Neural progenitor cell (in vitro differentiated cells): ENCODE measurements at places on chromosomes 7 and 10. TPM values are rescaled to one million over a fixed set of nuclear protein-coding genes. Genes with fewer than 3 reads are reported as not detected.

GRCh38 chr7:139033346-139034114, 2.3 kb downstream of the ZC3HAV1L start:
- DNase-seq = no peak

DNA sequence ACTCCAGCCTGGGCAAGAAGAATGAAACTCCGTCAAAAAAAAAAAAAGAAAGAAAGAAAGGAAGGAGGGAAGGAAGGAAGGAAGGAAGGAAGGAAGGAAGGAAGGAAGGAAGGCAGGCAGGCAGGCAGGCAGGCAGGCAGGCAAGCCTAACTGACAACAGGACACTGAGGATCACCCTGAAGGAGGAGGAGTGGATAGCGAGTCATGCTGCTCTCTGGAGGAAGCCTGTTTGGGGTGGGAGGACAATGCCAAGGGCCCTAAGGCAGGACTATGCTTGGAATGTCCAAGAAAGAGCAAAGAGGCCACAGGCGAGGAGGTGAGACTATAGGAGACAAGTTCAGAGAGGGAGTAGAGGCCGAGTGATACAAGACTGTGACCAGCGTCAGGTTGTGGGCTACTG, 107.0 kb upstream of the PARD3 start:
- DNase-seq = no peak

DNA sequence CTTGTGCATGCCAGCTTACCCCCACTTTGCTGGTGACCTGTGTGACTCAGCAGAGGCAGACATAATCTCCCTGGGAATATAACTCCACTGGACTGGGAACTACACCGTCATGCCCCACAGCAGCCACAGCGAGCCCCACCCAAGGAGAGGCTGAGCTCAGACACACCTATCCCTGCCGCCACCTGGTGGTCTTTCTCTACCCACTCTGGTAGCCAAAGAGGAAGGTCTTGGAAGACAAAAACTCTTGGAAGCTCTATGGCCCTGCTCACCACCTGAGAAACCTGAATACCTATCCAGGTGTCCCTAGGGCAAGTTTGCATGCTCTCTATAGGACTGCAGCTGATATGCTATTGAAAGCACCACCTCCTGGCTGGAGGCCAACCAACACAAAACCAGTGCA, 48.1 kb downstream of the MYO3A start:
- DNase-seq = no peak

DNA sequence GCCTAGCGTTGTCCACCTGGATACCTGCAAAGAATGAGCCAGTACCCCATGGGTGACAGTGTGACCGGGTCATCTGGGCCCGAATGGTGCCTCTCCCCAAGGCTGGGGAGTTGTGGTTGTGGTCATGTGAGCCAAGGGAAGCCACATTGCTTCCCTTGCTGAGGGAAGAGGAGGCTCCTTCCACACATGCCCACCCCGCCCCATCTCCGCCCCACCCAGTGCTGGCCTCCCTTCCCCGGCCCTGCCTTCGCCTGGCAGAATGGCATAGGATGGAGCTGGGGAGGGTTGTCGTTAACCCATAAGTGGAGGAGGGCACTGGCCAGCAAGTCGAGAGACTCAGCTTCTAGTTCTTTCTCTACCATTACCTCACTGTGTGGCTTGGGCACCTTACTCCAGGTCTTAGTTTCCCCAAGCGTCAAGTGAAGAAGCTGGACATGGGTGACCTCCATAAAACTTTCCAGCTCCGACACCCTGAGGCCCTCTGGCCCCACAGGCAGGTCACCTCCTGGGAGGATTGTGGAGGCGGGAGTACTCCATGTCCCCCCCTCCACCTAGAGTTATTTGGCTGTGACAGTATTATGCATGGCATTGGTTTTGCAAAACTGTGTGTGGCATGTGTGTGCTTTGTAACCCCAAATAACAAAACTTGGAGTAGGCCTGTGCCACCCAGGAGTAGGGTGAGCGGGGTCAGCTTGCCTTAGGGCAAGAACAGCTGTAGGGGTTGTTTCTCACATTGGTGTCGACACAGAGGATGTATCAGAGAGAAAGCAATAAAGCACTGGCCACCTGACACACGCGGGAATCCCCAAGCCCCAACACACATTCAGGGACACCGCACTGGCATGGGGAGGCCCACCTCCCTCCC, 90.5 kb upstream of the MACROH2A2 start:
- DNase-seq = no peak

DNA sequence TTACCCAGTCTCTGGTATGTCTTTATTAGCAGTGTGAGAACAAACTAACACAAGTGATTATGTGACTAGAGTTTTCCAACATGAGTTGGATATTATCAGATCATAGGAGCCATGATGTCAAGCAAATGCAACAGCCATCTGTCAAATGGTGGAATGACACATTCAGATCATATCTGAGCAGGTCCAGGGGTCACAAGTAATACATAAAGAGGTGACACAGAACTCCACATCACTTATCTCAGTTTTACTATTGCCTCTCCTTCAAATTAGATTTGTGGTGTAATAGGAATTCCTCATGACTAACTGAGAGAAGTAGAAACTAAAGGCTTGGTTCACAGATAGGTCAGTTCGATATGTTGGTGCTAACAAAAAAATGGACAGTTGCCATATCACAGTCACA, 12.2 kb upstream of the SAMD9L start:
- no peak for DNase-seq

- DNase-seq = no peak
These were observed 236.3 kb upstream of the IGFBP3 start for GRCh38 chr7:46157404-46157803.

GRCh38 chr7:138481447-138482380, 21.7 kb downstream of the TRIM24 start:
- no peak for DNase-seq

DNA sequence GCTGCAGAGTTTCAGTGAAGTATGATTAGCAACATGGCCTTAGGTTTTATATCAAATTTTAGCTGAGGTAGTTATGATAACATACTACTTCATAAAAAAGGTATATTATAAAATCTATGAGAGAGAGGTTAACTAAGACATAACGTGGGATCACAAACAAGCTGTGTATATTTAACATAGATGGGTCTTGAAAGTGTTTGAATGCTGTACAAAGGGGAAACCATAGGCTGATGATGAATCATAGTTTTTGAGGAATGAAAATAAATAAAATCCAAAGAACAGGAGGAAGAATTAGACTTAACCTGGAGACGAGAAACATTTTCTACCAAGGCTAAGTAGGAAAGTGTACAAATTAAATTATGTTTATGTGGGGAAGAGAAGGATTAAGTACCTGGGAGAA, 119.0 kb downstream of the GNAI1 start:
- no peak for DNase-seq

DNA sequence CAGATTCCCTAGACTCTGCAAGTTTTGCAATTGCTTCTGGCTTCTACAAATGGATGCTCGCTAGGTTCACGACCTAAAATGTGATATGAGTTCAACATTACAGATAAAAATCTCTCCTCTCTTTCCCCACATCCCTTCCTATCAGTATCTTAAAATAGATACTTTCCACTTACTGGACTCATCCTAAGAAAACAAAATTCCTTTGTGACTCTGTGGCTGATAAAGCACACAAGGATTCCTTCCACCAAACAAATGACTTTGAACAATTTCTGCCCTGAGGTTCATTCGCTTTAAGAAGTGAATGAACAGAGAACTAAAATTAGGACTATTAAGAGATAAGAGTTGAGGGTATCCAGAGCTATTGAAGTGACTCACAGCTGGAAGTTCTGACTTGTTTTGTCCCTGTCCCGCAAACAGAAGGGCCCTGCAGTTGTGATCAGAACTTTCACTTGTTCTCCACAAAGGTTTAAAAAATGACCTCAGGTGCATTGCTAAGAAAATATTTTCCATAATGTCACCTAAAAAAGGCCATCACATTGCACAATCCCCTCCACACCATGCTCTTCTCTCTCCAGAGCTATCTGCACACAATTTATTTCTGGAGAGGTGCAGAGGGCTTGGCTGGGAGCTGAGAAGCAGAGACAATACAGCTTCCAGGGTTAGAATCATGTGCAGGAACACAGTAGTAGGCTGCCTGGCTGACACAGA, 96.1 kb downstream of the PIP4K2A start:
- DNase-seq = no peak

- DNase-seq = no peak
These were observed 384.0 kb upstream of the FZD8 start for GRCh38 chr10:36026081-36026480.

DNA sequence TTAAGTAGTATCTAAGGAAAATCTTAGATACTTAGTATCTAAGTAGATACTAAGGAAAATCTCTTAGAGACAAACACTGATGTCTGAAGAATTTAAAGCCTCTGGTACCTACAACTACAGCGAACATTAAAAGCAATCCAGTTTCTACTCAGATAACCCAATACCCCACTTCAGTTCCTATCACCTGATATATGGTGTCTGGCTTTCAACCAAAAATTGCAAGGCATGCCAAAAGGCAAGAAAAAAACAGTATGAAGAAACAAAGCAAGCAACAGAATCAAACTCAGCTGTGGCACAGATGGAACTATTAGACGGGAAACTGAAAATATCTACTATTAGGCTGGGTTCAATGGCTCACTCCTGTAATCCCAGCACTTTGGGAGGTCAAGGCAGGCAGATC, 31.1 kb downstream of the ARHGAP12 start:
- no peak for DNase-seq

DNA sequence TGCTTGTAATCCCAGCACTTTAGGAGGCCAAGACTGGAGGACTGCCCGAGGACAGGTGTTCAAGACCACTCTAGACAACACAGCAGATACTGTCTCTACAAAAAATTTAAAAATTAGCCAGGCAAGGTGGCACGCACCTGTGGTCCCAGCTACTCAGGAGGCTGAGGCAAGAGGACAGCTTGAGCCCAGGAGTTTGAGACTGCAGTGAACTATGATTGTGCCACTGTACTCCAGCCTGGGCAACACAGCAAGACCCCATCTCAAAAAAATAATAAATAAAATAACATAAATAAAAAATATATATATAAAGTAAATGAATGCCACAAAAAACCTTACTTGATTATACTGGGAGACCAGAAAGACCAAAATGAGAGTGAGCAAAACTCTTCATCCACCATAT, 20.8 kb upstream of the PBLD start:
- no peak for DNase-seq

- no peak for DNase-seq
These were observed 22.8 kb upstream of the PDZD8 start for GRCh38 chr10:117398029-117398428.

GRCh38 chr7:25891591-25891990, 260.4 kb upstream of the NFE2L3 start:
- no peak for DNase-seq

DNA sequence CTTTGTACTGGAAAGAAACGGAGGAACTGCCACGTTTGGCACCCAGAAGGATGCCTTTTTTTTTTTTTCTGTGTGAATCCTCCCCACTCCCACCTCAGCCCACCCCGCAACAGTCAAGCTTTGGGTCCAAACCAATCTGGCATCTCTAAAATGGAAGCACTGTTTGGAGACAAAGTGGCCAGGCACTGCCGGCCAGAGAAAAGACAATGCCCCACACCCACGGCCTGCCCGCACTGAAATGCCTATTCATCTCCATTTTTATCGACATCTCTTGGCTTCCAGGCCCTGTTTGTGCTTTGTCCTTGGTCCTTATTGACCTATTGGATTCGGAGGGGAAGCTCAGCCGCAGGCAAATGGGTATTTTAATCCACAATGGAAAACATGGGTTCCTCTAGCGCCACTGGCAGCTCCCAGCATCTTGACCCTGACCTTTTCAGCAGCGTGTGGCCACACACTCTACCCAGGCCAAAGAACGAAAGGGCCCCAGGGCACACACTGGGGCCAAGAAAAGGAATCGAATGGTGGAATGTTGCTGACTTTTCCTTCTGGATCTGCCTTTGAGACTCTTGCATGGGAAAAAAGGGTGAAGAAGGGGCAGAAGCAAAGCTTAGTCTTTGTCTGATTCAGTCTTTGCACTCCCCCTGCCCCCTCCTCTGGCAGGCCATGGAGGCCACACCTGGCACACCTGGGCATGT, 162.6 kb upstream of the CDCA7L start:
- no peak for DNase-seq

- peak; percentile 61 for DNase-seq
These were observed 71.7 kb downstream of the IKZF1 start for GRCh38 chr7:50376056-50376820.

DNA sequence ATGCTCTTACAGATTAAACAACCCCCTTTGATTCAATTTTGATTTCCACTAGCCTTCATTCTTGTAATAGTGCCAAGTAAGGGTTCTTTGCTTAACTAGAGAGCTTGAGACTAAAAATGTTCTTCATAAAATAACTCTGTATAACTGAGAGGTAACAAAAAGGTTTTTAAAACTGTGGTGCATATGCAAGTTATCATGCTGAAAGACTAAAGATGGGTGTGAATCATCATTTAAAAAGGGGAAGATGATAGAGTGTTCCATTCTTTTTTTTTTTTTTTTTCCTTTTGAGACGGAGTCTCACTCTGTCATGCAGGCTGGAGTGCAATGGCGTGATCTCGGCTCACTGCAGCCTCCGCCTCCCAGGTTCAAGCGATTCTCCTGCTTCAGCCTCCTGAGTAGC, 11.1 kb downstream of the MDFIC start:
- no peak for DNase-seq

DNA sequence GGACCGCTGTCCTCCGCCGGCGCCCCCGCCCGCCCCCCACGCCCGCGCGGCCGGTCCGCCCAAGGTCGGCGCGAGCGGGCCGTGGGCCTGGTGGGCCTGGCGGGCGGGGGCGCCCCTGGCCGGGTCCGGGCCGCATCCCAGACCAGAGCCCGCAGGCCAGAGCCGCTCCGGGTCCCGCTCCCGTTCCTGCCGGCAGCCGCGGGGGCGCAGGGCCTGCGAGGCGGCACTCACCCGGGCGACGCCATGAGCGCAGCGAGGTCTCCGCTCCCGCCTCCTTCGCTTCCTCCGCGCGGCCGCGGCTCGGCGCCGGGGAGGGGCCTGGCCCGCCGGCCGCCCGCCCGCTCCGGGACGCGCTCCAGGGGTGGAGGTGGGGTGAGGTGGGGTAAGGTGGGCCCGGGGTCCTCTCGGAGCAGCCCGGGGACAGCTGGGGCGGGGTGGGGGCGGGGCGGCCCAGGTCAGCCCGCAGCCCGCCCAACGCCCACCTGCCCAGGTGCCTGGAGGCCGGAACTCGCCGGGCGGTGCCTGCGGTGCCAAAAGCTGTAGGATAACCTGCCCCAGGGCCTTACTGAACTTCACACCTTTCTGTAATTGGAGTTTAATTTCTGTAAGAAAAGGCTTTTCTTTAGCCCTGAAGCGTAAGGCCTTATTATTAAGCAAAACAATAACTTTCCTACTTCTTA, at the start of gene URGCP:
Gene URGCP, minus strand, starts transcription at position 266 of the 680 bp plus-strand sequence. Its CDS starts 21 bp downstream, at position 245.
- DNase-seq = peak; percentile 79

GRCh38 chr10:75159519-75159918, 48.1 kb downstream of the SAMD8 start:
- DNase-seq = no peak

GRCh38 chr7:156147104-156147503, 334.8 kb upstream of the SHH start:
- DNase-seq = no peak

Gene COL1A2
- 28.0 and 47.9 TPM in 2 replicates for total RNA-seq

Gene TMEM26
- not detected in 2 replicates for total RNA-seq

Gene FOXP2
- total RNA-seq = 0.25 and 1.1 TPM in 2 replicates

Gene ETV1
- 35.5 and 36.8 TPM in 2 replicates for total RNA-seq

Gene CXCL12
- 0.09 and 0.74 TPM in 2 replicates for total RNA-seq

Gene TMEM236
- total RNA-seq = 0.06 TPM in 1 of 2 replicates, not detected in the other

Gene HTR5A
- total RNA-seq = not detected in 2 replicates

Gene EGR2
- 5.0 and 6.5 TPM in 2 replicates for total RNA-seq
